Activated CD4-positive, alpha-beta T cell treated with anti-CD3 and anti-CD28 coated beads, Interleukin-2, amount 50 U/mL, for 16 hours (primary cell): ENCODE measurements at places on chromosomes 6 and 20.
A peak's percentile ranks its signal among the peaks of the same experiment; 100 is the strongest.

DNA sequence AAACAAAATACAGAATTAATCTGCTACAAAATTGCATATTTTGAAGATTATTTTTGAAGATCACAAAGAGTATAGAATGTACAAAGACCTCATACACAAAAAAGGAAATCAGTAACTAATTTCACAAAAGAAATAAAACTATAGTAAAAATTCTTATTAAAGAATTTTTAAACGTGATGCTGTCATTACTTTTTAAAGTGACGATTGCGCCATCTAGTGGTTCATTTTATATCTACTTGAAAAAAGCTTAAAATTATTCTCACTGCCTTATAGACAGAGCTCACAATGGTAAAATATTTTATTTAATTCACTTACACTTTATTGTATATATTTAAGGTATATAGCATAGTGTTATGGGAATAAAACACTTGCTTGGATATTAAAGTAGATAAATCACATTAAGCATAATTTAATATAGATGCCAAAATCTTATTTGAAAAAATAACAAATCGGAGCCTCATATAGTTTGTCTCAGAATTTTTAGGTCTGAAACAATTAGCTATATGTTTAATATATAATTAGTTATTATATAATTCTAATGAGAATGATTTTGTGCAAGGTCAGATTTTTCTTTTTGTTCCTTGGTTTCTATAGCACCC lies 128.8 kb downstream of the PHF3 start:
- peak; percentile 42 for DNase-seq

GRCh38 chr6:139482287-139482686 lies 107.8 kb upstream of the CITED2 start:
- no peak for DNase-seq

DNA sequence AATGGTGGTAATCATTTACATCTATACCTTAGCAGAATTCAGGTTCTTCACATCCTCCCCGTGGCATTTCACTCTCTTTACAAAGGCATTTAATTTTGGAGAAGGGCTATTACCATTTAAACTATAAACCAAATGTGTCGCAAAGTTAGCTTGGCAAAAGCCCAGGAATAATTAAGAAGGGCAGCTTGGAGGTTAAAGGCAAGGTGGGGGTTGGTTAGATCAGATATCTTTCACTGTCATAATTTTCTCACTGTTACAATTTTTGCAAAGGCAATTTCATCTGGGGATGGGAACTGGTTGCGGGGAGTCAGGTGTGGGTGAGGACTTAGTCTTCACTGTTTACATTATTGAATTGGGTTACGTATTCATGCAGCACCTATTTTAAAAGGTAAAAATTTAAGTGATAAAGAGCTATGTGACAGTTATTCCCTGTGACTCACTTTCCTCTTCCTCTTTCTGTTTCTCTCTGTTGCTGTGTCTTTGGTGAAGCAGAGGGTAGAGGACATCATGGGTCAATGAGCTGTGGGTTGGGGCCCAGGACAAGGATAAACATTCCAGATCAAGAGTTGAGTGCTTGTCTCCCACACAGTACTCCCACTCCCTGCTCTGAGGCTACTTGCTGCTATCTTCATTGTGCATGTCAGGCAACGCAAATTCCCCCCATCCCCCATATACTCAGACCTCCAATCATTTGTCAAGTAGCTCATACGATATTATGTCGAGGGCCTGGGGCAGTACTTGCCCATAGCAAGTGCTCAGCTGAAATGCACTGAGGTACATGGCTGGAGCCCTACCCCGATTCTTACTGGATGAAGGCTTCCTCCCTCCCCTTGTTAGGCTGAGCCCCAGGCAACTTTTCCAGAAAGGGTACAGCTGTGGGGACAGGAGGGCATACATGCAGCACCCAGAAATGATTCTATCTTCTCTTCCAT lies 223.1 kb upstream of the MYLIP start:
- DNase-seq: no peak

DNA sequence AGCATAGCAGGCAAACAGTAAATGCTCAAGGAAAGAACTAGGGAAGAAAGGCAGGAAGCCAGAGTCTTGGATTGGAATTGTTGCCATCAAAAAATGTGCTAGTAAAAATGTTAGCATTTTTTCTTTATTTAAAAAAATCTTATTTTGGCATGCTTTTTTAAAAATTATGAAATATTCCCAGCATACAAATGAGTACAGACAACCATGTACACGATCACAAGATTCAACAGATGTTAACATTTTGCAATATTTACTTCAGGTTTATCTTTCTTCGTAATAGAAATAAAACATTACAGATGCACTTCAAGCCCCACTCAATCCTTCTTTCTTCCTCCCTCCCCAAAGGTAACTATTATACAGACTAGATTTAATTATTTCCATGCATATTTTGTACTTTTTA lies 27.4 kb upstream of the NOP56 start:
- no peak for DNase-seq

- no peak for DNase-seq
Measured at GRCh38 chr6:154872542-154873114, 122.5 kb upstream of the TIAM2 start.
